ENCODE measurements at places on chromosomes 7 and 10.

DNA sequence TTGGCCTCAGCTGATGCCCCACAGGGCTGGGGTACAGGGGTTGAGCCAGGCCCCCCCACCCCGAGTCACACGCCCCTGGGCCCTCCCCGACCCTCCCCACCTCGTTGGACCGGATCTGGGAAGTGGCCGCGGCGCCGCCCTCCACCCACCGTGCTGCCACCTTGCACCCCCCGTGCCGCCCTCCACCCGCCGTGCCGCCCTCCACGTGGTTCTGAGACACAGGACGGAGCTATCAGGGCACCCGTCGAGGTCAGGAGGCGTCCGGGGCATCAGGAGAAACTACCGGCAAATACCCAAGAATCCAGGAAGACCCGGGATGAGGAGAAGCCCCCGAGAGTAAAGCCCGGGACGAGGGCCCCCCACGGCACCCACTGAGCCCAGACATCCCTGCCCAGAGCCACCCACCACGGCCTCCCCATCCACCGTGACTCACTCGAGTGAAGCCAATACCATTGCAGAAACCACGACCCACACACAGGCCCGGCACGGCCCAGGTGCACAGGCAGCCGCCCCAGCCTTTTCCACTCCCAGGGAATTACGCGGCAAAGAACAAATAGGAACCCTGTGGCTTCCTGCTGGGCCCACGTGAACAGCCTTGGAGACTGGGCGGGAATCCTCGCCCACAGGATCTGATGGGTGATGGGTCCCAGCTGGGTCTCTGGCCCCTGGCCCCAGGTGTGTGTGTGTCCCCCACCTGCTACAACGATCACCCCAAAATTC lies 34.0 kb downstream of the ADAP1 start:
- no peak for DNase-seq

- DNase-seq: no peak
These were observed 105.0 kb downstream of the PRTFDC1 start for GRCh38 chr10:24847112-24848070.

- DNase-seq: peak; percentile 94
These were observed 17.9 kb upstream of the BAIAP2L1 start for GRCh38 chr7:98418636-98419315.

DNA sequence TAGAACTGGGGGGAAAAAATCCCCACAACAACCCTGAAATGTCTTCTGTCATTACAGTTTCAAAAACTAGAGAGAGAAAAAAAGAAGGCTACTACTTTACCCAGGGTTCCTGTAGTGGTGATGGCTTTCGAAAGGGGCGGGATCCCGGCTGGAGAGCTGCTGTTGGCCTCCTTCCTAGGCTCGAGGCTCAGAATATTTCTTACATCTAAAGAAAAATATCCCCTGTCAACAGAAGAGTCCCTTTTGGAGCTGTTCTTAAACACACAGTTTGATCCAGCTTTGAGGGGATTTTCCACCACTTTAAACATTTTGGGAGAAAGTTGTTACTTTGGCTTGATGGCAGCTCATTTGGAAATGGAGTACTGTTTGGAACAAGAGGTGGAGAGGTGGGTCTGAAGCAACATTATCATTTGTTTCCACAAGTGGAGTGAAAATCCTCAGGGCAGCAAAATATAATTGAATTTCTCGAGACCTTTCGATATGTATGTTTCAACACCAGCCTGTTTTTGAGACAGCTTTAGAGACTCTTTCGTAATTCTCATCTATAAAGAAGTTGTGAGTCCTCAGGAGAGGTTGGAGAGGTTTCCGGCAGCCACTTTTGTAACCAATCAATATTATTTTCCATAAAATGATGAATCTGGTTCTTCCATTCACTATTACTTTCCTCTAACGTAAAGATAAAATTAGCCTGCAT lies 5.1 kb downstream of the HOXA13 start:
- no peak for DNase-seq

- peak; percentile 49 for DNase-seq
These were observed 58.0 kb downstream of the GNAT3 start for GRCh38 chr7:80453699-80454340.

DNA sequence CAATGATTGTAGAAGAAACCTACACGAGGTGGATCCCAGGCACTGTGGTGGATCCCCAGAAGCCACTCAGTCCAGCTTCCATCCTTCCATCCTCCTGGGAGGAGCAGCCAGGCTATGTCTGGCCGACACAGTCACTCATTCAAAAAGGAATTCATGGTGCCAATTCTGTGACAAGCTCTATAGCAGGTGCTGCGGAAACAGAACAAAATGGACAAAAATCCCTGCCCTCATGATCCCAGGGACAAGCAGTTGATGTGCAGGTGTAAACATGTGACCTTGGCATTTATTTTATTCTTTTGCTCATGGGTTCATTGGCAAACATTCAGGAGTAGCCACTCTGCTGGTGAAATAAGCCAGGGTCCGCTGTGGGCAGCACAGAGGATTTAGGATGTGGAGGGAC lies 49.2 kb upstream of the FGFR2 start:
- no peak for DNase-seq

DNA sequence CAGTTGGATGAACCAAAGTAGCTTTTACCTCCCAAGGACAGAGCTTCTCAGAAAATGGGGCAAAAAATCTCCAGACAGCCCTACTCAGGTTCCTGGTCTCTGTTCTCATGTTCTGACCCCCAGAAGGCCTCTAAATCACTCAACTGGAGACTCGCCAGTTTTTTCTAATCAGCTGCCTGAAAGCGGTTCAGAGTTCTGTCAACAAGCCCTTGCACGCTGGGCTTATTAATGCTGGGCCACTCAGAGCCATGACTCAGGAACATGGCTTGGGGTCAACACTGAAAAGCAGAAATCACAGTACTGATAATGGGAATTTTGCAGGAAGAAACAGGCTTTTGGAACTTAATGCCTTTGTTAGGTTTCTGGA lies 15.3 kb downstream of the ECHDC3 start:
- DNase-seq: no peak

GRCh38 chr10:75971402-75972211 lies 540.2 kb downstream of the LRMDA start:
- DNase-seq: no peak

DNA sequence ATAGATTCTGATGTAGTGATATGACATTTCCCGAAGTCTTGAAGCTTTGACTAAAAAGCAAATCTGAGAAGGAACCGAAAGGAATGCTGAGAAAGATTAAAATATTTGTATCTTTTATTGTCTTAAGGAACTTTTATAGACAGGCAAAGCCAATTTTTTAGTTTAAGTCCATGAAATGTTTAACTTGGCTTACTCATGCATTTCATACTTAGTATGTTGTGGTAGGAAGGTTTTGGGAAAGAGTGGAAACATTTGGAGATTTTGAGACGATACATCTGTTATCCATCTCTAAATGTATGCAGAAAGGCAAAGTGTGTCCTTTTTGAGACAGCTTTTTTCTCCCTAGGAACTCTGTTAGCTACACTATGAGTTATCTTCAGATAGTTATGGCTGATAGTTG lies 10.1 kb downstream of the TBC1D12 start:
- no peak for DNase-seq

DNA sequence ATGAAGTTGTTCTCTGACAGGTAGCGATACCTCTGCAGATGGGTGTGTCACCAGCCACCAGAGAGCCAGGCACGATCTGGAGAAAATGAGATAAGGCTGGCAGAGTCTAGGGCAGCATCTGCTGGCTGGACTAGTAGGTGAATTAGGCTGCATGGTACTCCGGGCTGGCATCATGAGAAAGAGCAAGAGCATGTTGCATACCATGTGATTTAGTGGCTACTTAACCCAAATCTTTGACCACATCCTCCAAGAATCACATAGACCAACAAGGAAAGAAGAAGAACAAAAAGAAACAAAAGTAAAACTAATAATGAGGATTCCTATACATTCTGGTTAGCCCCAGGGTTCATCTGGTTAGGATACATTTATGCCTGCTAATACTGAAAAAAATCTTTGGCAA lies 23.4 kb upstream of the FAM170B start:
- DNase-seq: no peak

DNA sequence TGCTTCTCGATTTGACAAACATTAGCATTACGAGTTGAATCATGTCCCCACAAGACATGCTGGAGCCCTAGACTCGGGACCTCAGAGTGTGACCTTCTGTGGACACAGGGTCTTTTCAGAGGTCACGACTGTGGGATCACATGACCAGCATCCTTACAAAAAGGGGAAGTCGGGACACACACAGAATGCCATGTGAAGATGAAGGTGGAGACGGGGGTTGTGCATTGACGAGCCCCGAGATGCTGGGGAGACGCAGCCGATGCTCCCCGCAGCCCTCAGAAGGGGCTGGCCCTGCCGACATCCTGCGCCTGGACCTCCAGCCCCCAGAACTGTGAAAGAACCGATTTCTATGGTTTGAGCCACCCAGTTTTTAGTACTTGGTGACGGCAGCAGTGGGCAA lies 7.5 kb downstream of the ZFAND2A start:
- DNase-seq: no peak

- DNase-seq: no peak
These were observed 130.3 kb upstream of the WNT16 start for GRCh38 chr7:121198502-121198901.

GRCh38 chr7:152464312-152465118 lies 28.7 kb upstream of the KMT2C start:
- peak; percentile 87 for DNase-seq

- DNase-seq: no peak
These were observed 3.2 kb upstream of the KIF5B start for GRCh38 chr10:32059472-32059871.

DNA sequence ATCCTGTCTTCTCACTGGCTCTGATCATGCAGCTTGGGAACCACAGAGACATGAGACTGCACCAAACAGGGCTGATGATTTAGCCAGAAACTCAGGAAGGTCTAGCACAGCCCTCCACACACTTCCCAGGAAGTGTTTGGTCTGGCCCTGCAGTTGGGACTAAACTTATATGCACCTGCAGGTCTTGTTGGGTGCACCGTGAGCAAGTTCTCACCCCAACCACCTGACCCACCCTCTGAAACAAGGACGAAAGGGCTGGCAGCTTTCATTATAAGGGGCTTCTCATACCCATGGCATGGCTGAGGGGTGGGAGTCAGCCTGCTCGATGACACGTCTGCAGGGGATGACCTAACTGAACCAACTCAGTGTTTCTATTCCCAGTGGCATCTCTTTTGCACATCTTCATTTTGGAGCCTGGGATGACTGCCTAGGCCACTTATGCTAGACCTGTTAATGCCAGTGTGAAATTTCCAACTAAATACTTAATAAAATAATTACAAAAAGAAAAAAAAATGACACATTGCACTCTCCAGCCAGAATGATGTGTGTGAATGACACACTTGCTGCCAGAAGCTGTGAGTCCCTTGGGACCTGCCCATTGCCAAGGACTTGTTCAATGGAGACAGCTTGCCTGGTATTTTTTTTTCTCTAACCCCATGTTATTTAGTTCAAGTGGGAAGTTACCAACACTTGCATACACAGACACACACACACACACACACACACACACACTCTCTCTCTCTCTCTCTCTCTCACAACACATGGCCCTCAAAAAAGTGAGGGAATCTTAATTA lies 102.6 kb downstream of the NEURL1 start:
- DNase-seq: no peak

DNA sequence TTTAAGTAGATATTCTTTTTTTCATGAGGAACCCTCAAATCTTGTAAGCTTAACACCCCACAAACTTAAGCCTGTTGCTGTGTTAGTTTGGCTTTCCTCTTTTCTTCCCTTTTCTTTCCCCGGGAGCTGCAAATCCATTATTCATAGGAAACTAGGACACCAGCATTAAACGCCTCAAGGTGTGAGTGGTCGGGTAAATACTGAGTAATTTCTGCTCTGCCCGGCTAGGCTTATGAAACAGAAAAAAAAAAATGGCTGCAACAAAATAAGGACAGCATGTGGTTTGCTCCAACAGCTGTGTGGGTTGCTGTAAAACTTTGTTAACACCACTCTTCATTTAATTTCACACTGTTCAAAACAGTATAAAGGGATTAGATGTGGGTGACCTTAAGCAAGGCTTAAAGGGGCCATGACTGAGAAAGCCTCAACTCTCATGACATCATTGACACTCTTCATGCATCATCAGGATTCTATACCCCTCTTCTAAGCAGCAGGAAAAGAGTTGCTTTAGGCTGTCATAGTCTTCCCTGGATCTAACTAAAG lies 104.1 kb downstream of the AOAH start:
- DNase-seq: no peak

GRCh38 chr10:93074147-93074596 lies 479 bp downstream of the CYP26A1 start:
- peak; percentile 35 for DNase-seq

DNA sequence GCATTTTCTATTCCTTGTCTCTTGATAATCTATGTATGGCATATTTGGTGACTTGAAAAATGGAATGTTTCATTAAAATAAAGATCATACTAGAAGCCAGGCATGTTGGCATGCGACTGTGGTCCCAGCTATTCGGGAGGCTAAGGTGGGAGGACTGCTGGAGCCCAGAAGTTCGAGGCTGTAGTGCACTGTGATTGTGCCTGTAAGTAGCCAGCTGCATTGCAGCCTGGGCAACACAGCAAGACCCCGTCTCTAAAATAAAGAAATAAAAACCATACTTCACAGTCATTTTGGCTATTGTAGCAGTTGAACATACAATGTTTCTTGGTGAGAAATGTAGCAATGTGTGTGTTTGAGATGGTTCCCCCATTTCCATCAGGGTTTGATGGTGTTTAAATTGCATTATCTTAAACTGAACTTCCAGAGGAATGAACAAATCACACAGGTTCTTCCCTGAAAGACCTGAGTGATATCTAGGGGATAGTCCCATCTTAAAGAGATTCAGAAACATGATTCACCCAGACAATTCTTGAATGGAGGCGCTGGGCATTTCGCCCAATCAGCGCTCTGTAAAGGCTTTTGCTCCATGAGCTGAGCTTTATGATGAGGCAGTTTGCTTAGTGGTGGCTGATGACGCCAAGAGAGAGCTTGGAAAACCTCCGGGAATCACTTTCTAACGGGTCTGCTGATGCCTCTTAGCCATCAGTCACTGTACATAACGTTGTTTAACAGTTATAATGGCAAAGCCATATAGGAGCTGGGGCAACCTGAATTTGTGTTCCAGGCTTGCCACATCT lies 19.4 kb upstream of the BTBD16 start:
- DNase-seq: no peak

GRCh38 chr7:140722254-140722653 lies 25.7 kb downstream of the NDUFB2 start:
- DNase-seq: peak; percentile 21

DNA sequence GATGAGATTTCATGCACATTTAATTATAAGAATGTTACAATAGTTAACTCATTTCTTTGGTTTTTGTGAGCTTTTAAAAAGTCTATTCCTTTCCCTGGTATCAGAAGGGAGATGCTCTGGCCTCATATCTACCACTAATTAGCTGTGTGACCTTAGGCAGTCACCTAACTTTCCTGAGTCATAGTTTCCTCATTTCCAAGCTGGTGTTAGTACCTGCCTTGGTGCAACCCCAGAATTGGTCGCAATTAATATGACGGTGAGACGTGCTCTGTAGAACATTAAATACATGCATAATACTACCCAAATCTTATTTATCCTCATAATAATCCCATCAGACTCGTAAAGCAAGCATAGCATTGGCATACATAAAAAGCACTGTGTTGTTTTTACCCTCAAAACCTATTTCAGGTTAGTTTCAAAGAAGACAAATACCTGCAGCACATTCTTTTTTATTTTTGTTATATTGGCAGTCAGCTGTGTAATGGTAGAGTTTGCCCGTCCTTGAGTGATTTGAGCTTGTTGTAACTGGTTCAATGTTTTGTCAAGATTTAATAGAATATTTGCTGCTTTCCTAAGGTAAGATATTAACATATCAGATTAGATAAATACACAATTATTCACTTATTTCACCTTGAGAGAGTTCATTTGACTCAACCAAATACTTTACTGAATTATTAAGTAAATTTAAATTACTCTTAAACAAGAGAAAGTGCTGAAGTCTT lies 31.0 kb upstream of the LAMB1 start:
- DNase-seq: no peak
